Right ventricle myocardium superior (tissue), 1 donor: ENCODE measurements at places on chromosomes 3 and 15.
A peak's percentile ranks its signal among the peaks of the same experiment; 100 is the strongest.

- DNase-seq, result peak; percentile 55
Measured at GRCh38 chr3:8733332-8734094, at the start of gene CAV3. CAV3 (plus strand) TSS chr3:8733802; CDS start chr3:8733877, 75 bp downstream.

DNA sequence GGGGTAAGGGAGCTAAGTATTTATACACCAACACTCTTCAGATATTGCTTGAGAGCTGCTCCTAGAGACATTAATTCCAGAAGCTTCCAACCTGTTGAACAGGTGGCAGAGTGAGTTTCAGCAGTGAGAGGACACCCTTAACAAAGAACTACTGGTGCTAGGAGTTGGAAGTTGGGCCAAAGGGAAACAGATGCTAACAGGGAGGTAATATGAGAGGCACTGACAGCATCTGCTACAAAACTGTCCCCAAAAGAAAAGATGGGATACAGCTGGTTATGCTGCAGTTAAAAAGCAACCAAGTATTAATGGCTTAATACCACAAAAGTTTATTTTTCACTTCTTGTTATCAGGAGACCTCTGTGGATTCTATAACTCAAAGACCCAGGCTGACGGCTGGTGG lies 104.5 kb upstream of the SATB1 start:
- no peak for DNase-seq

GRCh38 chr3:56406826-56407515 lies 61.3 kb downstream of the ERC2 start:
- no peak for DNase-seq

- DNase-seq, result no peak
Measured at GRCh38 chr15:75786575-75786947, 56.7 kb upstream of the UBE2Q2 start.

DNA sequence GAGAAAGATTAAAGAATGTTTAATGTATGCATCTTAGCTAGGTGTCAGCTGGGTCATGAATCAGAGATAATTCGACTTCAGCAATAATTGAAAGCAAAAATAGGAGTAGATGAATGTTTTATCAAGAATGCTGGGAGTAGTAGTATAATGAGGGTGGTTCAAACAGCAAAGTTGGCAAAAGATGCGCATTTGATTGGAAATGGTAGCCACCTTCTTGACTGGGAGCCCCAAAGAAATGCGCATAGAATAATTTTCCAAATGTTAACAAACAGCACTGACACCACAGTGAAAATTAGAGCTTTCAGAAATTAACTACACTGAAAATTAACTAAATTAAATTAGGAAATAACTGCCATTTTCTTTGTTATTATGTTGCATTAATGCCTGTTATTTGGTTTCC lies 195.8 kb downstream of the TUSC7 start:
- DNase-seq, result no peak
